ENCODE measurements at places on chromosomes 16 and 17. TPM values are rescaled to one million over a fixed set of nuclear protein-coding genes. Genes with fewer than 3 reads are reported as not detected.

Gene DDX19B
- 28.7 TPM for total RNA-seq

Gene CLEC18C
- total RNA-seq: 0.96 TPM

Gene ASPHD1
- total RNA-seq: not detected

Gene BRICD5
- total RNA-seq: 33.4 TPM

DNA sequence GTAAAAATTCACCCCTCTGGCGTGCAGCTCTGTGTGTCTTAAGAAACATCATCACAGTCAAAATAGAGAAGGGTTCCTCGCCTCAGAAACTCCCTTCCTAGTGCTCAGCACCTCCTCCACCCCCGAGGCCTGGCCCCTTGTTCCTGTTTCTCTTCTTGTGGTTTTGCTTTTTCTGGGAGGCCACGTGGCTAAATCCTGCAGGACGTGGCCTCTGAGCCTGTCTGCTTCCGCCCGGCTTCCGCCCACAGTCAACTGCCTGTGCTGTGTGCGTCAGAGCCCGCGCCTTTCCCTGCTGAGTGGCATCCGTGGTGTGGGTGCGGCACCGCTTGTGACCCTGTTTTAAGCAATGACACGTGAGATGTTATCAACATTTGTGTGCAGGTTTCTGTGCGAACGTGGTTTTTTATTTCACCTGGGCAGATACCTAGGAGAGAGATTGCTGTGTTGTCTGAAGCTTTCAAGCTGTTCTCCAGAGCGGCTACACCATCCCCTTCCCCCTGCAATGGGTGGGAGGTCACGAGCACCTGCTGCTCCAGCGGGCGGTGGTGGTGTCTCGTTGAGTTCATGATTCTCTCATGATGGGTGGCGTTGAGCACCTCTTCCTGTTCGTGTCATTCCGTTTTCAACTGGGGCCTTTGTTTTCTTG lies 21.7 kb downstream of the ACSF3 start:
- peaks cover 46% of the 10 kb centered on the region for H3K4me1 ChIP-seq
- no peaks in the 10 kb centered on the region for H3K27me3 ChIP-seq
- H3K27ac ChIP-seq: peak overlapping the region; percentile 86
- peaks cover 39% of the 10 kb centered on the region for H3K36me3 ChIP-seq

DNA sequence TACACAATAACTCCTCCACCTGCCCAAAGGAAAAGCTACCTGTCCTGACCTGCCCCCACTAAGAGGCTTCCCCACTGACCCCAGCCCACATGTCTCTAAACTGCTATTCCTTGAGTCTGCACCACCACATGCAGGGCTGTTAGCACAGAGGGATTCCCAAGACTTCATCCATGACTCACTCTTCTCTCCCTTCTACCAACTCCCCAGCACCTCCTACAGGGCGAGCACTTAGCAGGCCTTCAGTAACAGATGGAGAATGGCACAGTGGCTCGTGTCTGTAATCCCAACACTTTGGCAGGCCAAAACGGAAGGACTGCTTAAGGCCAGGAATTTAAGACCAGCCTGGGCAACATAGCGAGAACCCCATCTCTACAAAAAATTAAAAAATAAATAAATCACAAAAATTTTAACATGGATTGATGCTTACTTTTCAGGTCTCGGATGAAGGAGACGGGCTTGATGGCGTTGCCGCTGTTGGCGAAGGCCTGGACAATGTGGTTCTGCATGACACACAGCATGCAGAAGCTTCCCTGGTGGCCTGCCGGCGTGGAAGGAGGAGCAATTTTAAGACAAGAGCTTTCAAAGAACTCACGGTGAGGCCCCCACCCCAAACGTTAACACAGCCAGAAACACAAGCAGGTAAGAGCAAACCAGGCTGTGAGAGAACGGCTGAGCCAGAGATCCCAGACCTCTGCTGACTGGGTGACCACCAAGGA lies 12.0 kb downstream of the USP36 start:
- H3K4me3 ChIP-seq: no peak overlapping the region
- DNase-seq: peak; percentile 22
- H3K36me3 ChIP-seq: peaks cover 78% of the 10 kb centered on the region
- no peaks in the 10 kb centered on the region for H3K27me3 ChIP-seq
- no peak overlapping the region for H3K27ac ChIP-seq

DNA sequence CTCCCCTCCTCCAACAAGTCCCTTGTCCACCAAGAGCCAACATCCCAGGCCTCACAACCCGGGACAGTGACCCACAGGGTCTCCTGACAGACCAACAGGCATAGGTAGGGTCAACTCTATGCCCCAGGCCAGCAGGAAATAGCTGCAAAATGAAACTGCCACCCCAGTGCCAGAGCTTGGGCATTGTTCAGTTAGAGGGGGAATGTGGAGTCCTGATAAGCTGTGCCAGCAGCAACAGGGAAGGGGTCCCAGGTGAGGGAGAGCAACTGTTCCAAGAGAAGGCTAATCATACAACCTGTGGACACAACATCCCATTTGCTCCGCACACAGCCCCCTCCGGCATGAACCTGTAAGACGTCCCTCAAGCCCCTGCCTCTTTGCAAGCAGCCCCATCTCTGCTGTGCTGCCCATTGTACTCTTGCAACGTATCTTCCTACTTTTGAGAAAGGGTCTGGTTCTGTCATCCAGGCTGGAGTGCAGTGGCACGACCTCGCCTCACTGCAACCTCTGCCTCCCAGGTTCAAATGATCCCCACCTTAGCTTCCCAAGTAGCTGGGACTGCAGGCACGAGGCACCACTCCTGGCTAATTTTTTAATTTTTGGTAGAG lies 17.2 kb downstream of the CTRB2 start:
- no peak for DNase-seq
- no peaks in the 10 kb centered on the region for H3K4me1 ChIP-seq
- H3K27me3 ChIP-seq: peaks cover 3% of the 10 kb centered on the region
- no peak overlapping the region for H3K27ac ChIP-seq
- no peaks in the 10 kb centered on the region for H3K36me3 ChIP-seq

GRCh38 chr17:58082870-58083490 lies at the start of gene DYNLL2:
TSS of gene DYNLL2 (plus strand) at chr17:58083419. CDS start at chr17:58087091, 3,672 bp downstream.
- H3K36me3 ChIP-seq: peaks cover 20% of the 10 kb centered on the region
- H3K27ac ChIP-seq: peak within 1 kb of the TSS; percentile 80
- no peaks in the 10 kb centered on the region for H3K27me3 ChIP-seq

- no peak overlapping the region for H3K4me3 ChIP-seq
- H3K36me3 ChIP-seq: no peaks in the 10 kb centered on the region
- no peak for DNase-seq
- no peaks in the 10 kb centered on the region for H3K27me3 ChIP-seq
- no peak overlapping the region for H3K27ac ChIP-seq
Measured at GRCh38 chr16:5108505-5109158, 11.0 kb upstream of the EEF2KMT start.

- no peaks in the 10 kb centered on the region for H3K27me3 ChIP-seq
- peaks cover 16% of the 10 kb centered on the region for H3K36me3 ChIP-seq
- no peaks in the 10 kb centered on the region for H3K4me1 ChIP-seq
- DNase-seq: no peak
- no peak overlapping the region for H3K27ac ChIP-seq
- no peak overlapping the region for H3K4me3 ChIP-seq
Measured at GRCh38 chr17:61972311-61972710, 44.5 kb upstream of the INTS2 start.

DNA sequence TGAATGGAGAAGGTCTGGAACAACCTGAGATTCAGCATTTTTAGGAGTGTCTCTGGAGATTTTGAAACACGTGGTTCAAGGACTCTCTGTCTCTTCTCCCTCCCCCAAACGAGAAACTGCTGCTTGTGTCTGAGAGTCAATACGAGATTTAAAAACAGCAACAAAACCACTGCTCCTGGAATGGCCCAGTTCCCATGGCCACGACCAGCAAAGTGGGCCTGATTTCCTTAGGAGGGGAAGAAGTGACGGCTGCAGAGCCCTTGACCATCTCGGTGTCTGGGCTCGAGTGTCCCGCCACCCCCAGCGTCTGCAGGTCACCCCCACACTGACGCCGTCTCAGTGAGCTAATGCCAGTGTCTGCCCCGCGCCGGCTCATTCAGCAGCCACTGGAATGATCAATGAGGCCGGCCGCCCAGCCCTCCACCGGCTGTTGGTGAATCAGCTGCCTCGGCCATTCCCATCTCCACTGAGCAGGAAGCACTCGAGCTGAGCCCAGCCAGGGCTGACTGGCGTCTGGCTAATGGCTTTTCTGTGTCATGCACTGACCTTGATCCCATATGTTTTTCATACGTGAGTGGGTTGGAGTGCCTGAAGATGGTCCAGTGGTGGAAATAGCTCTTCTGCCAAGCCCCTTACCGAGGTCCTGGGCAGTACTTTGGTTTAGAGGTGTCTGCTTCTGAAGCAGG lies 151.8 kb downstream of the PITPNC1 start:
- H3K27me3 ChIP-seq: no peaks in the 10 kb centered on the region
- peaks cover 9% of the 10 kb centered on the region for H3K36me3 ChIP-seq
- no peaks in the 10 kb centered on the region for H3K4me1 ChIP-seq
- DNase-seq: no peak

GRCh38 chr17:43755389-43755875 lies 3.2 kb downstream of the SOST start:
- no peaks in the 10 kb centered on the region for H3K27me3 ChIP-seq
- DNase-seq: no peak
- H3K27ac ChIP-seq: no peak overlapping the region
- no peak overlapping the region for H3K4me3 ChIP-seq

DNA sequence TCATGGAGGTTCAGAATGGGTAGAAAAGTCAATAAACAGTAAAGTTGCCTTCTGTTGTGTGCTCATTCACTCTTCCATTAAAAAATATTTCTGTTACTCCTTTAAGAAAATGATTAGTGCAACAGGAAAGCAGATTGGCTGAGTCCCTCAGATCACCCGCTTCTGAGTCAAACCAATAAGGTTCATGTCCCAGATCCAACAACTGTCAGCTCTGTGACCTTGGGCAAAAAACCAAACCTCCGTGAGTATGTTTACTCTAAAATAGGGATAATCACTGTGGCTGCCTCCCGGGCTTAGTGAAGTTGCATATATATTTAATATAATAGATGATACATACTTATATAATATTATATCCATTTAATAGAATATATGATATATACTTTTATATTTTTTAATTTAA lies 698.5 kb upstream of the RBFOX1 start:
- no peak overlapping the region for H3K4me3 ChIP-seq
- no peak overlapping the region for H3K27ac ChIP-seq
- no peaks in the 10 kb centered on the region for H3K27me3 ChIP-seq
- no peaks in the 10 kb centered on the region for H3K36me3 ChIP-seq
- H3K4me1 ChIP-seq: no peaks in the 10 kb centered on the region
- DNase-seq: no peak
